Small intestine (tissue), 16 donors: ENCODE measurements at places on chromosomes 12 and 14. TPM values are rescaled to one million over a fixed set of nuclear protein-coding genes. Genes with fewer than 3 reads are reported as not detected.

FAM177A1 gene
- 82.4 TPM for polyA plus RNA-seq

KRT79 gene
- not detected for polyA plus RNA-seq

ASB2 gene
- polyA plus RNA-seq = 5.6 TPM

LBHD2 gene
- polyA plus RNA-seq = not detected

IL26 gene
- not detected for polyA plus RNA-seq

NAV3 gene
- polyA plus RNA-seq = 0.36 TPM

ACOT6 gene
- 0.04 TPM for polyA plus RNA-seq

LRFN5 gene
- polyA plus RNA-seq = 0.35 TPM

IFI27 gene
- polyA plus RNA-seq = 806 TPM

TSPAN11 gene
- not detected for polyA plus RNA-seq

PRH2 gene
- not detected for polyA plus RNA-seq

NFE2 gene
- 0.30 TPM for polyA plus RNA-seq

PLEK2 gene
- 88.3 TPM for polyA plus RNA-seq

LRRC9 gene
- polyA plus RNA-seq = not detected

KRT82 gene
- polyA plus RNA-seq = not detected

PROX2 gene
- polyA plus RNA-seq = not detected

CCDC198 gene
- polyA plus RNA-seq = 0.54 TPM

KLHL33 gene
- under 0.01 TPM for polyA plus RNA-seq

RNFT2 gene
- 0.54 TPM for polyA plus RNA-seq

ZNF385A gene
- polyA plus RNA-seq = 9.7 TPM

SPTB gene
- 0.27 TPM for polyA plus RNA-seq

ADAM21 gene
- polyA plus RNA-seq = not detected

MFAP5 gene
- polyA plus RNA-seq = not detected

CLEC6A gene
- polyA plus RNA-seq = not detected

KCNC2 gene
- not detected for polyA plus RNA-seq

BEGAIN gene
- polyA plus RNA-seq = 1.3 TPM

MAP1LC3B2 gene
- polyA plus RNA-seq = 1.1 TPM

MORN3 gene
- polyA plus RNA-seq = not detected

RNASE3 gene
- 0.09 TPM for polyA plus RNA-seq

MANSC4 gene
- not detected for polyA plus RNA-seq

NINJ2 gene
- polyA plus RNA-seq = 0.67 TPM

GCH1 gene
- 29.6 TPM for polyA plus RNA-seq

OTUB2 gene
- 0.95 TPM for polyA plus RNA-seq

TTC9 gene
- 2.0 TPM for polyA plus RNA-seq

TIMELESS gene
- 13.6 TPM for polyA plus RNA-seq

IL22 gene
- polyA plus RNA-seq = not detected

KRT6B gene
- not detected for polyA plus RNA-seq

SLC7A8 gene
- polyA plus RNA-seq = 69.2 TPM

LRRK2 gene
- 0.81 TPM for polyA plus RNA-seq

KCNH3 gene
- polyA plus RNA-seq = not detected

CYP27B1 gene
- 1.4 TPM for polyA plus RNA-seq
